ENCODE measurements at places on chromosomes 12 and 14. TPM values are rescaled to one million over a fixed set of nuclear protein-coding genes. Genes with fewer than 3 reads are reported as not detected.

ZFHX2 gene
- not detected for polyA plus RNA-seq

TPH2 gene
- polyA plus RNA-seq: not detected

ZDHHC22 gene
- not detected for polyA plus RNA-seq

AHSA1 gene
- polyA plus RNA-seq: 100 TPM

CABP1 gene
- polyA plus RNA-seq: 1.6 TPM

SCNN1A gene
- 53.5 TPM for polyA plus RNA-seq

- peak; percentile 44 for DNase-seq
Observed at GRCh38 chr14:99174081-99174769, 97.8 kb downstream of the BCL11B start.

GRCh38 chr12:2447861-2448260 lies 346.9 kb upstream of the FKBP4 start:
- no peak for DNase-seq

GRCh38 chr12:31560516-31560915 lies 30.4 kb downstream of the DENND5B start:
- DNase-seq: no peak

DNA sequence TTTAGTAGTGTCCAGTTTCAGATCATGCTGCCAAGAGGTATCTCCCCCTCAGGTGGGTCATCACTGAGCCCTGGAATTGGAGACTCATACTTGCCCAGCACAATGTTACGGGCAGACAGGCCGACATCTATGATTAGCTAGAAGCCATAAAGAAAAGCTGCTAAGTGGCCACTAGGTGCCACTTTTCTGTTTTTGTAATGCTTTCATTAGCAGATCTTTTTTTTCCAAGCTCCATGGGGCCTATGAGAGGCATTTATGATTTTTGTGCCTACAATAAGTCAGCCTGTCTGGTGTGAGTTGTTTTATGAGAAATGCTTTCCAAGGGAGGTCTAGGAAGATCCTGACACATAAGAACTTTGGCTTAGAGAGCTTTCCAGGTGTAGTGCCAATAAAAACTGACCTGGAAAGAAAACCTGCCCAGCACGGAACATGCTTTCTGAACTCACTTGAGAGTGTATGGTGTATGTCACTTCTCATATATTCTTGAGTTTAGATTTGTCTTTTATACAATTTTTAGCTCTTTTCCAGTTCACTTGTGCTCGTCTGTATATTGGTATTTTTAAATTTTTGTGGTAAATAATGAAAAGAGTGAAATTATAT lies 21.8 kb upstream of the SMCO2 start:
- no peak for DNase-seq

- DNase-seq: no peak
Observed at GRCh38 chr12:81668475-81668874, 90.7 kb downstream of the PPFIA2 start.

GRCh38 chr14:89801136-89801535 lies 153.4 kb downstream of the EFCAB11 start:
- DNase-seq: no peak

DNA sequence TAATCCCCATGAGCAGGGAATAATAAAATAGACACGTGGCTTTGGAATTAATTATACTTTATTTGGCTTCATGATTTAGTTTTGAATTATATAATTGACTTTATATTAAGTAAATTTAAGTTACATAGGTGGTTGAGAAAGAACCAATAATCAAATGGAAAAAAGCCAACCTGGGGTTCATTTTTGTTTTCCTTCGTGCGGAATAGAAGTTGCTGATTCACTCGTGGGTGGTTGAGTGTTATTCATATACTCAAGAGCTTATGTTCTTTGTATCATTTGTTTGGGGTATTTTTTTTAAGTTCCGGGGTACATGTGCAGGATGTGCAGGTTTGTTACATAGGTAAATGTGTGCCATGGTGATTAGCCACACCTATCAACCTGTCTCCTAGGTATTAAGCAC lies 58.0 kb downstream of the ZNF664 start:
- no peak for DNase-seq

DNA sequence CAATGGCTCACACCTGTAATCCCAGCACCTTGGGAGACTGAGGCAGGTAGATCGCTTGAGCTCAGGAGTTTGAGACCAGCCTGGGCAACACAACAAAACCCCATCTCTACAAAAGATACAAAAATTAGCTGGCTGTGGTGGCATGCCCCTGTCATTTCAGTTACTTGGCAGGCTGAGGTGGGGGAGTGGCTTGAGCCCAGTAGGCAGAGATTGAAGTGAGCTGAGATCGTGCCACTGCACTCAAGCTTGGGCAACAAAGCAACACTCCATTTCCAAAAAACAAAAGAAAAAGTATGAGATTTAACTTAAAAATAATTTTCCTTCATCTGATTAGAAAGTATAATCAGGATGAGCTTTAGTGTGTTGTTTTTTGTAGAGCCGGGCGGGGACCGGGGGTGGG lies 47.9 kb upstream of the BCAT1 start:
- DNase-seq: no peak

GRCh38 chr14:41498959-41499358 lies 107.7 kb upstream of the LRFN5 start:
- DNase-seq: no peak

DNA sequence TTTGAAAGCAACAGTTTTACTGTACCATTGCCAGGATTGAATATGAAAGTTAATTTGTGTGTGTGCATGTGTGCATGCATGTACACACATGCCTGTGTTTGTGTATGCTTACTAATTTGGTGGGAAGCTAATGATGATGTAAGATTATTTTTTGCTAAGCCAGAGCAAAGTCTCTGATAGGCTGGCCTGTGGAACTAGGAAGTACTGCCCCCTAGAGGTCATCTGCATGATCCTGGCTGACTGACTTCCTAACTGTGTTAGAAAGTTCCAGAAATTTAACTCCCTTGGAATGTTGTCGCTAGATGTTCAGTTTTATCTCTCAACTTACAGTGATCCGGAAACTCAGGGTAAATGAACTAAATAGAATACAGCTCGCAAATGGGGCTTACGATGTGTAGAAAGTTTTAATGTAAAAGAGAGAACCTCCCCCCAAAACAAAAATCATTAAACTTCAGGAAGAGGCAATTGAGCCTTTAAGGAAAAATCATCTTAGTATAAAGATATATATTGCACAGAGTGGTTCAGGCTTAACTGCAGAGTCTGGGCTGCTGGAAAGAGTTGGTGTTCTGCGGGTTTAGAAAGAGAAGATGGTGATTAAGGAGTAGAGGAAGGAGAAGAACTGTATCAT lies 34.3 kb upstream of the SLC38A1 start:
- DNase-seq: no peak

DNA sequence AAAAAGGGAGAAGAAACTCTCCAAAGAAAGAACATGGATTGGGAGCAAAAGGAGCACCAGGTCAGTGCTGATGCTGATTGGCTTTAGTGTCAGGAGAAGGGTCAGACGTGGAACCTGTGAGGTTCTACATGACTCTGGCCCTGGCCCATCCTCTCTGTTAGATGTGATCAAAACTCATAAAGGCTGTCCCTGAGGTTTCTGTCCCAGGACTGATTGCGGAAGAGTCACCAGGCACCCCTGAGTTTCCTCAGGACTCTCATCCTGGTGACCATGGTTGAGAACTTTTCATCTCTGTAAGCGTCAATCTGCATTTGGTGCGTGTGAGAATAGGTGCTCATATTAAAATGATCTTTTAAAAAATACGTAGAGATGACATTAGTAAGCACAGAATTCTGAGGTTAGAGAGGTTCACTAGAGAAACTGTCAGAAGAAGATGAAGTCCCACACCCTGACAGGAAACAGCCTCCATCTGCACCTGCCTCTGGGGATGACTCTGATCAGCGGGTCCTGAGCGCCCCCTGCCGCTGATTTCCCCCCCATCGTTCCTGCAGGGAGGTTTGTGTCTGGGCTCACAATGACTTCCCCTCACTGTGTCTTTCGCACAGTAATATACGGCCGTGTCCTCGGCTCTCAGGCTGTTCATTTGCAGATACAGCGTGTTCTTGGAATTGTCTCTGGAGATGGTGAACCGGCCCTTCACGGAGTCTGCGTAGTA lies 741.8 kb downstream of the TMEM121 start:
- no peak for DNase-seq

DNA sequence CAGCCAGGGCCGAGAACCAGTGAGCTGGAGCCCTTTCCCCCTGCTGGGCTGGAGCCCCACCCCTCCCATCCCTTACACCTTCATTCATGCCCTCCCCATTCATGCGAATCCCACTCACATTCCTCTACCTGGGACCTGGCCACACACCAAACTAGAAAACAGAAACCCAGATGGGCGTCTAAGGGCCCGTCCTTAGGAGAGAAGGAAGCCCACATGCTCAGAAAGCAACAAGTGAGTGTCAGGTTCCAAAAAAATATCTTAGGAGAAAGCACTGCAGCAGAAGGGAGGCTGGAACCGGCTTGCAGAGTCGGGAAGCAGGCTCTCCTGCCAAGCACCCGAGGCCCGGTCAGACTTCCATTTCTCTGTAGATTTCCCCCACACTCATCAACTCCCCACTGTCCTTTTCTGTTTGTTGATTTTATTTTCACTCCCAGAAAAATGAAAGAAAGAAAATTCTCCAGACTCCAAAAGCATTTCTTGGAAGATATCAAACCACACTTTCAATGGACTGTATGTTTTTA lies 13.6 kb downstream of the BCL11B start:
- DNase-seq: no peak

DNA sequence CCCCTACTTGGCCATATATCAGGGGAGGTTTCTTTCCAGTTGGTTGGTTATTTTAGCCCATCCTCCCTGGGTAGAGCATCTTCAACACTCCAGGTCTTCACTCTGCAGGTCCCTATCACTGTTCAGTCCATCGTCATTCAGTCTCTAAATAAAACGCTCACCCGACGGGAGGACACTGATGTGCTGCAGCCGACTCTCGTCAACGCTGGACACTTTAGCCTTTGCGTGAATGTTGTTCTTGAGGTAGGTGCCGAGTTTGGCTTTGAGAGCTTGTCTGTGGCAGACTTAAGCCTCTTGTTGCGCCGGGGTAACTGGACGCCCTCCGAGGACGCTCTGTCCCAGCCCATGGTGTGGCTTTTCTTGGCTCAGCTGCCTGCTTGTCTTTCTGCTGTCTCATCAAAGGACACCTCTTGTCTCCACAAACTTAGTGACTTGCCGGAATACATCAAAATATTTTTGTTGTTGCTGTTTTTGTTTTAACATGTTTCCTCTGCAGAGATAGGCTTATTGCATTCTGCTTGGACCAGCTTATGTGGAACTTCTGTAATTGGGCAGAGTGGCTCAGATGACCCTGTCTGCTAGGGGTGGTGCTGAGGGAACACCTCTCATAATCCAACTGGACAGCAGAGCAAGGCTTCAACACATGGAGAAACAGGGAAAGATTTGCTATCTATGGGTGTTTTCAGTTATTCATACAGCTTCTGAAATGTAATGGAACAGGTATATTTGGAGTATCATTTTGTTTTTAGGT lies 26.5 kb downstream of the TCTN1 start:
- no peak for DNase-seq

DNA sequence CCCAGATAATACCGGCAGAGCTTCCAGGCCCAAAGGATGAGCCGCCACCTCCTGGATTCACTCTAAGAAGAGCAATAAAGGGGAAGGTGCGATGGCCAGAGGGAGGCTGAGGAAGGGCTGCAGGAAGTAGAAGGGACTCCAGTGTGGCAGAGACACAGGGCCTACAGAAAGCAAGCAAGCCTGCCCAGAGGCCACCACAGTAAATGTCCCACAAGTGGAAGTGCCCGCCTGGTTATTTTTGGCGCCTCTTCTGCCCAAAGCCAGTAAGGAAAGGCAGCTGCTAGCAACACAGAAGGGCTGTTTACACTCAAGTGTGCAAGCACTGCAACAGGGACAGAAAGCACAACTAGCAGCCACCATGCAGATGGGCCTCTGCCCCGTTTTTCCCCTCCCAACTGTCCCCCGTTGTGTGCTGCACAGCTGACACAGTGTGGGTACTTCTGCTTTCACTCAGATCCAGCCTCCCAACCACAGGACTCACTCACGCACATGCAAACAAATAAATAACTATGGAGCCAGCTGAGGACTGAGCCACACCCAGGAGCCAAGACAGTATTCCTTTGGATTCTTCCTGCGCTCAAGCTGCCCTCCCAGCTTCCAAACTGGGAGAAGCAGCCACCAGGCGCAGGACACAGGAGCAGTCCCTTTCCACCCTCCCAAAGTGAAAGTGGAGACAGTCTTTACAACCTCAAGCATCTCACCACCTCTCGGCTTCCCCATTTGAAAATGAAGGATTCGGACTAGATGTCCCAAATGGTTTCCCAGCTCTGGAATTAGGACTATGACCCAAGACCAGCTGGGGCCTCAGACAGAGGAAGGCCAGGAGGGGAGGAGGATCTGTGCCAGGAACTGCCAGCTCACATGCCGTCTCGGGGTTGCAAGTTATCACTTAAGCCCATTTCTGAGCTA lies 40.0 kb upstream of the PNMA1 start:
- peak; percentile 83 for DNase-seq

DNA sequence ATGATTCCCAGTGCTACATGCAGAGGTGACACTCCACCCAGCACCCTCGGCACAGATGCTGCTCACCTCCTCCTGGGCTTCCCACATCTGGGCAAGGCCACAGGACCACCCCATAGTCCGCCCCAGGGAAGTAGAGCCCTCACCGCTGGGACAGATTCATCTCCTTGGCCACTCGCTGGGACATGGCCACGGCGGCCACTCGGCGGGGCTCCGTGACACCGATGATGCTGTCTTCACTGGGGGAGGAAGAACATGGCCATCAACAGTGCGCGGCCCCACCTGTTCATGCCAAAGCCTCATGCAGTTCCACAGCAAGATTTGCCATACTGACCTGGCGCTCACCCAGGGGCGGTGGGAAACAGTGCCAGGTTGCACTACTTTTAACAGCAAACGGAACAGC lies 13.7 kb downstream of the DHX37 start:
- DNase-seq: no peak
